ENCODE measurements at places on chromosomes 5 and 9.

DNA sequence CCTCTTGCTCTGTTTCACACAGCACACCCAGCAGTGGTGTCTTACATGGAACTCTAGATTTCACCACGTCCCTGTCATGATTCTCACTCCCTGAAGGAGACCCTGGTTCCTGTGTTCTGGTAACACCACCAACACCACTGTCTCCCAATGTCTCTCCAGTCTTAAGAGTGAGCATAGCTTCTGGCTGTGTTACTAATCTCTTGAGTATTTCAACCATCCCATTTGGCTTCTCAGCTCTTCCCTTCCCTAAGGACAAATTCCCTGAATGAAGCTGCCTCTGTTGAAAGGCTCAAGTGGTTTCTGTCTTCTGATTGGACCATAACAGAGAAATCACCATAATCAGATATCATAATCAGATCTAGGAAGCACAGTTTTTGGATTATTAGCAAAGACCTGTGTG is 311.8 kb downstream of the DNAH5 start:
- no peak for DNase-seq

DNA sequence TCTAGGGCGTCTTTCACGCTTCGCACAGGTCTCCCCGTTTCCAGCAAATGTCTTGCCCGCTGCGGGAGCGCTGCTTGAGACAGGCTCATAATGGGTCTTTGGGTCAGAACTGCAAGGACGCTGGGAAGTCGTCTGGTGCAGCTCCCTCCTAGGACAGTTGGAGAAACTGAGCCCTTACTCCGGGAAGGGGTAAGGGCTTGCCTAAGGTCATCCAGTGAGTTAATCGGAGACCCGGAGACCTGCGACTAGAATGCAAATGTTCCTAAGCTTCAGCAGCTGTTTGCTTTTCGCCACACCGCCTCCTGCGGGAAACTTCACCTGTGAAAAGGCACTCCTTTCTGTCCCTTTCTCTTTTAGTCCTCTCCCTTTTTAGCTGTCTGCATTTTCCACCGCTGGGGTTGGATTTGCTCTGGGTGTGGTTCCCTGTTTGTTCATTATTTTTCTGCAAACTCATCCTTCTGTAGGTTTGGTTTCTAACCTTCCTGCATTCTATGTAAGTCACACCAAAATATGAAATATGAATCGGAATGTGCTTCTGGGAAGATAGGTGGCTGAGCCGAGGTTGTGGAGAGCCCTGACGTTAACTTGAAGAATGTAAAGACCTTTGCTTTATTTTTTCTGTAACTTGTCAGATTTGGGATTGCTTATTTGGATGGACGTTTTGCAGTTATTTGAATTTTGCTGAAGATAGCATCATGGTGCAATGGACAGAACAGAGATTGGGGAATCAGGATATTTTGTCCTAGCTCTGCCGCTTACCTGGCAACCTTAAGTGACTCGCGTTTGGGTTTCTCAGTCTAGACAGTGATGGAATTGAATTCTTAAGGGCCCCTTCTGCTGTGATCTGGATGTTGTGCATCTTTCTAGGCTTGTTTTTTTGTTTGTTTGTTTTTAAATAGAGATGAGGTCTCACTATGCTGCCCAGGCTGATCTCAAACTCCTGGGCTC is 909 bp downstream of the SLC36A1 start:
- DNase-seq: peak; percentile 43

- DNase-seq: no peak
Measured at GRCh38 chr5:151463137-151464029, 16.0 kb downstream of the SLC36A1 start.

DNA sequence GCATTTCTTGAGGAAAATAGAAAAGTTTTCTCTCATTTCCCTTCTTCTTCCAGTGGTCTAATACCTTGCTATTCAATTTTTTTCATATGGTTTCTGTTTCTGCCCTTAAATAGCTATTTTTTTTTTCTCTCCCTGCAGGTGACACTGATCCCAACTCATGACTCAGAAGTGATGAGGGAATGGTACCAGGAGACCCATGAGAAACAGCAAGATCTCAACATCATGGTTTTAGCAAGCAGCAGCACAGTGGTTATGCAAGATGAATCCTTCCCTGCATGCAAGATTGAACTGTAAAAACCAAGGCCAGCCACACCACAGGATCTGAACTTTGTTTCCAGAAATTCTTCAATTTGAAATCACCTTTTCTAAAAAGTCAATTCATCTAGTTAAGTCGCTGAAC is 97.7 kb downstream of the MAP1B start:
- DNase-seq: no peak

DNA sequence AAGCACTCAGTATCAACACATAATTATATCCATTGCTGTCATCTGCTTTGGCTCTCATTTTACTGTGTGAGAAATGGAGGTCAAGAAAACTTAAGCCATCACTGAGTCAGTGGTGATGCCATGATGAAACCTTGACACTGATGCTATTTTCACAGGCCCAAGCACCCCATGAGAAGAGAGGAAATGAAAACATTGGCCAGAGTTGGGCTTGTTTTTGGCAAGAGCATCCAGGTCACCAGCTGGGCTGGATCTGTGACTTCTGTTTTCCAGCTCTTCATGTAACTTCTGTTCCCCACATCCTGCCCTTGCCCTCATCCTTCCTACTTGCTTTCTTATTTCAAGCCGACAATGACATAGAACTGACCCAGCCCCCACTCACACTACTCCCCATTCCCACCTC is 10.0 kb downstream of the LCP2 start:
- DNase-seq: no peak

GRCh38 chr9:29319736-29320513 is 1746.6 kb upstream of the C9orf72 start:
- no peak for DNase-seq

- DNase-seq: no peak
Measured at GRCh38 chr5:83485842-83486241, 14.3 kb downstream of the VCAN start.

DNA sequence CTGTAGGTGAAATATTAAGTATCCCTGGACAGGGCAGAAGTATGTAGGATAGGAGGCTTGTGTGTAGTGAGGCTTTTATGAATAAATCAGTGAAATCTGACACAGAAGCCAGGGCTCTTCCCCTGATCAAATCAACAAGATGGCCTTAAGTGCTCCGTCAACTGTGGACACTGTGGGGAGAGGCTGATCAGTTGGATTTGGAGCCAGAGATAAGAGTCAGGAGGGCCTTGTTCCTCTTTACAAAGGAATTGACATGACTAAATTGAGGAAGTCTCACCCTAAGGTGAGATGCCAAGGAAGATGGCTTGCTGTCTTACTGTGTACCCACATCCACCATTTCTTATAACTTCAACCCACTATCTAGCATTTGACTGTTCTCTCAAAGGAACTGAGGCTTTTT is 91.6 kb upstream of the PRRC1 start:
- no peak for DNase-seq

GRCh38 chr9:120477534-120478001 is 102.4 kb downstream of the CDK5RAP2 start:
- peak; percentile 58 for DNase-seq

- DNase-seq: no peak
Measured at GRCh38 chr5:152864991-152865390, 459.9 kb upstream of the NMUR2 start.

GRCh38 chr5:32600054-32600622 is 14.8 kb downstream of the SUB1 start:
- no peak for DNase-seq

GRCh38 chr5:116492776-116493175 is 81.8 kb downstream of the SEMA6A start:
- DNase-seq: no peak

GRCh38 chr9:95073042-95073607 is 244.4 kb downstream of the FANCC start:
- no peak for DNase-seq

- no peak for DNase-seq
Measured at GRCh38 chr5:81544351-81545018, 150.6 kb upstream of the ACOT12 start.

DNA sequence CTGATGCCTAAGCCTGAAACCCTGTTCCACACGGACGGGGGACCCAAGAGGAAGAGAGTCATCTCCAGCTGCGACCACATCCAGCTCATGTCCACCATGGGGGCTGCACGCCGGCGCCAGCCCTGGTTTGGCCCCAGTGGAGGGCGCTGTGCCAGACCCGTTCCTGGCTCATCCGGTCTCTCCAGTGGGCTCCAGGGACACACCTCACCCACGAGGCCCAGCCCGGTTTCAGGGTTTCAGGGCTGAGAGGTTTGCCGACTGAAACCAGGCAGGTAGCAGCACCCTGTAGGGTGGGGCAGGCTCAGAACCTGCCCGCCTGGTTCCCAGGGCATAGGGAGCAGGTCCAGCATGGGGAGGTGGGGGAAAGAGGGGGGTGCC is 71.4 kb upstream of the STXBP1 start:
- no peak for DNase-seq

DNA sequence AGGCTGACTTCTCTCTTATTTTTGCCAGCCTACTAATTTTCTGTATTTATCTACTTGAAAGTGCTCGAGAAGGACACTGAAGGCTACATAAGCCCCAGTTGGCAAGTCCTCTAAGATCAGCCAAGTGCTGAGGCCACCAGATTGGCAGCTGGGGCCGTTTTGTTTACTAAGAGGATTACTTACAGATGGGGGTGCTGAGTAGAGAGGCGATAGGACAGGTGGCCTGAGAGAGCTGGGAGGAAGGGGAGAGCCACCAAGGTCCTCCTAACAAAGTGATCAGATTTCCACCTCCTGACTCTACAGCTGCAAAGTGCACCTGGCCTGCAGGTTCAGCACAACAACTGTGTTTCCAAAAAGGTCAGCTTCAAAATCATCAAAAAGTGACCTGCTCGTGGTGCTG is 32.9 kb downstream of the FRMD3 start:
- DNase-seq: no peak

DNA sequence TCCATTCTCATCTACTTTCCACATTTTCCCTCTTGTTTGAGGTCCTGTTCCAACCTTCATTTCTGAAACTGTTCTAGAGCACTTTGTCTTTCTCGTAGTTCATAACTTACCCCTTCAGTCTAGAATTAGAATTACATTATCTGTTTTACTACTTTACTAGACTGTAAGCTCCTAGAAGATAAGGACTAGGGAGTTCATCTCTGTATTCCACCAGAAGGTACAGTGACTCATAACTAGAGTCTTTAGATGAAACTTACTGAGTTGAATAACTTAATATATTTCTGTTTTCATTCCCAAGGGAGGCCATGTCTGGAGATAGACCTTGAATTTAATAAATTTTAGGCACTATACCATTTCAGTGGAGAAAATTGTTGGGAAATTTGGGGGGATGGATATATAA is 38.7 kb downstream of the G3BP1 start:
- DNase-seq: no peak

GRCh38 chr5:135880278-135880677 is 15.4 kb downstream of the IL9 start:
- DNase-seq: no peak

DNA sequence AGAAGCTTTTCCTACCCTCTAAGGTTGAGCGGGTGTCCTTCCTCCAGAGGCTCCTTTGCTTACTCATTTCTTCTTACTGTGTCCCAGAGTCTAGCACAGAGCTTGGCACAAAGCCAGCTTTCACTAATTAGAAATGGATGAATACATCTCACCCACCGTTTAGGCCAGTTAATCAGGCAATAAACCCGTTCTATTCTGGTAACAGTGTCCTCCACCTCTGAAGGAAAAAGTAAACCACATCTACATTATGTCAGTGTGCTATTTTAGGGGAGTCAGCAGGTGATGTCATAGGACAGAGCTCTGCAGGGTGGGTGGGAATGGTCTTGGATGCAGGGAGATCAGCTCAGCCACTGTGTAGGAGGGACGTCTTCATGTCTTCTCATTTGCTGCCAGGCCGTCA is 109.2 kb downstream of the OSTF1 start:
- DNase-seq: no peak

- DNase-seq: no peak
Measured at GRCh38 chr9:77899679-77900354, 131.8 kb downstream of the GNAQ start.

DNA sequence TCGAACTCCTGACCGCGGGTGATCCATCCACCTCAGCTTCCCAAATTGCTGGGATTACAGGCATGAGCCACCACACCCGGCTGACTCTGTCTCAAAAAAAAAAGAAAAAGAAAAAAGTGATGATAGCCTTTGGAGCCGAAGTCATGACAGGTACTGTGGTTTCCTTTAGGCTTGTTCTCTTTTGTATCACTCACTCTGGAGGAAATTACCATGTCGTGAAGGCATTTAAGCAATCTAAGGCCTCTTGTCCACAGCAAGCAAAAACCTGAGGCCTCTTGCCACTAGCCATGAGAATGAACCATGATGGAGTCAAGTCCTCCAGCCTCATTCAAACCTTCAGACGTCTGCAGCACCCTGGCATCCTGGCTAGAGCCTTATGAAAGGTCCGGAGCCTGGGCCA is 286.1 kb downstream of the RAB3C start:
- no peak for DNase-seq

DNA sequence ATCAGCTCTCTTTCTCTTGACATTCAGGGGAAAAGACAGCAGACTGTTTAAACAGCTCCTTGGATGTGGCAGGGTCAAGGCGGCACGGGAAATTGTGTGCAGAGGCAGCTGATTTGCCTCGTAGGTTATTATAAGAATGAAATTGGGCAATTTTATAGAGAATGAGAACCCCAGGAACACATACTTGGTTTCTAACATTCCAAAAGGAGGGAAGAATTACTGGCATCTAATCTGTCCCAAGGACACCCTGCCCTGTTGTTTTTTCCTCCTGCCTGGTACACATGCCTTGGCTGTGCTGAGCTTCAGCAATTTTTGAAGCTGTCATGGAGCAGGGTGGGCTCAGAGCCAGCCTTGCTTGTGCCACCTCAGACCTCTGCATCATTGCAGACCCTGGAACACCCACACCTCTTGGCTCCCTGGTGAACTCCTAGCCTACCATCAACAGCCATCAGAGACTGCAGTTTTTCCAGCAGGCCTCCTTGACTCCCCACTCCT is 143.6 kb downstream of the BOD1 start:
- no peak for DNase-seq

- no peak for DNase-seq
Measured at GRCh38 chr5:142065273-142065672, 43.3 kb upstream of the NDFIP1 start.

GRCh38 chr5:3103262-3103811 is 351.9 kb upstream of the IRX2 start:
- no peak for DNase-seq

DNA sequence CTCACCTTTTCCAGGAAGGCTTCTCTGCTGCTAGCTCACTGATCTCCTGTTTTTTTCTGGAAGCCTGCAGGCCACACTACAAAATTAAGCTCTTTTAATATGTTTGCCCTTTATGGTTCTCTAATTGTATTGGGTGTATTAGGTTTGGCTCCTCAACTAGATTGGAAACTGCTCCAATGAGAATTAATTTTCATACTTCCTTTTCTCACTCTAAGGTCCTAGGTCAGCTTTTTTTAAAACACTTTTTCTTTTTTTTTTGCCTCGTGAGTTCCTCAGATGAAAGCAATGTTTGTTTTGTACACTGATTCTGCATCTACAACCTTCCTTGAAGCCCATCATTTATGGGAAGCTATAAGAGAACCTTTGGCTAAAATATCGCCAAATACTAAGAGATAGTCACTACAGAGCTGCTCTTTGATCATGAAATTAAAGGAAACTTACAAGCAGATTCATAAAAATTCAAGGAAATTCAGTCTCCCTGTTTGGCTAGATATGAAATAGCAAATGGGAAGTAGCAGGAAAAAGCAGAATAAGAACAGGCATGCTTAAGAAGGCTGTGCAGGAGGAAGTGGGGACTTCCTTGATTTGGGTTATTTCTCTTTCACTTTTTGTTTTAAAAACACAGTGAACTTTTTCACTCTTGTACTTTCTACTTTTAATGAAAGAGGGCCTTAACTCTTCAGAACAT is 55.2 kb upstream of the FYB1 start:
- DNase-seq: no peak
